Head of caudate nucleus (tissue), 42 donors: ENCODE measurements at places on chromosomes 5 and 9.
A peak's percentile ranks its signal among the peaks of the same experiment; 100 is the strongest.

- DNase-seq = no peak
These were observed 373.1 kb upstream of the WWC1 start for GRCh38 chr5:167918184-167918812.

DNA sequence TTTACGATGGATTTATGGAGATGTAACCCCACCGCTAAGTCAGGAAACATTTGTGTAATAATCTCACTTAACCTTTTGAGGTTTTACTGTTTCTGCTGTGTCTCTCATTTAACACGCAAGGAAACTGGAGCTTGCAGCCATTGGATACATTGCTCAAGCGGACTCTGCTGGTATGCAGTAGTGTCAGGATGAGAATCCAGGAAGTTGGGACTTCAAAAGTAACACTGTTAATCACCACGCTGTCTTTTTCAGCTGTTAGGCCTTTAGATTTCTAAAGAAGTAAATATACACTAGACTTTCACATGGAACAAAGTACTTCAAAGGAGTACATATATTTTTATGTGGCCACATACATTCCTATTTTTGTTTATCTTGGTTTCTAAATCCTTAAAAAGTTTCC is 114.7 kb downstream of the LPAR1 start:
- no peak for DNase-seq

DNA sequence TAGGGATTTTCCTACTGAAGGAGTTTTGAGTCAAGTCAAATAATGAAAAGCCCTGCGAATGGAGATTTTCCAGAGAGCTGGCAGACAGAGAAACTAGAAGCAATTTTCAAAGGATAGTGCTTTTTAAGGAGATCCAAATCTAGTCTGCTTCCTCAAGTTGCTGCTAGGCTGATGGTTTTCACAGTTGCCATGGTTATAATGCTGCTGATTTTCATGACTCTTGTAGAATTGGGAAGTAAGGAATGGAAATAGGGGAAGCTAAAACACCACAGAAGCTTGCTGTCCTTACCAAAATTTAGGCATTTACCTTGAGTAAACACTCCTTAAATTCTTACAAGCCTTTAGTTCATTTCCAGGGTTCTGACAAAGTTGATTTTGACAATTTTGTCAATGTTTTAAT is 30.1 kb upstream of the HAPLN1 start:
- DNase-seq = no peak

DNA sequence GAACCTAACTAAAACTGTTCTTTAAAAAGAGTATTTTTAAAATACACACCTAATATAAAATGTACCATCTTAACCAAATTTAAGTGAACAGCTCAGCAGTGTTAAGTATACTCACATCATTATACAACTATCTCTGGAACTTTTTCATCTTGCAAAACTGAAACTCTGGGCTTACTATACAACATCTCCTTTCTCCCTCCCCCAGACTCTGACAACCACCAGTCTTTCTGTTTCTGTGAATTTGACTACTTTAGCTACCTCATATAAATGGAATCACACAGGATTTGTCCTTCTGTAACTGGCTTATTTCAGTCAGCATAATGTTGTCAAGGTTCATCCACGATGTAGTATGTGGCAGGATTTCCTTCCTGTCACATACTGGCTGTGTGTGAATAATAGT is 93.5 kb downstream of the FOXD1 start:
- DNase-seq = no peak

DNA sequence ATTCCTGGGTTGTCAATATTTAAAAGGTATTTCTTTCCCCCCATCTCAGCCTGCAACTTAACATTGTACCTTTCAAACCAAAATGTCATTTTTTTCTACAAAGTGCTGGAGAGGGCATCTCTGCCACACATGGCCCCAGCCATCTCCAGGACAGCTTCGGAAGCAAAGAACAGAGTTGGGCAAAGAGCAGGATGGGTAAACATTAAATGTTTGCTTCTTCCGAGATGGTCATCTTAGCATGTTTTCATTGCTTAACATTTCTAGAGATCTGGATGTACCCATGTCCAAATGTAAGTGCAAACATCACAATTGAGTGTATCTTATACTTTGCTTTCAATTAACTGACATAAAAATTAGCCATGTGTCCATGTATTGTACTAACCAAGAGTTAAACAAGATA is 14.3 kb upstream of the F2RL2 start:
- DNase-seq = no peak

- peak; percentile 24 for DNase-seq
These were observed 238.6 kb upstream of the ACTBL2 start for GRCh38 chr5:57721226-57721625.

- DNase-seq = no peak
These were observed 127.2 kb downstream of the TLE4 start for GRCh38 chr9:79698967-79699366.

- no peak for DNase-seq
These were observed 894 bp downstream of the FST start for GRCh38 chr5:53481159-53481886.

GRCh38 chr9:132791699-132792240 is 86.3 kb downstream of the AK8 start:
- DNase-seq = no peak

DNA sequence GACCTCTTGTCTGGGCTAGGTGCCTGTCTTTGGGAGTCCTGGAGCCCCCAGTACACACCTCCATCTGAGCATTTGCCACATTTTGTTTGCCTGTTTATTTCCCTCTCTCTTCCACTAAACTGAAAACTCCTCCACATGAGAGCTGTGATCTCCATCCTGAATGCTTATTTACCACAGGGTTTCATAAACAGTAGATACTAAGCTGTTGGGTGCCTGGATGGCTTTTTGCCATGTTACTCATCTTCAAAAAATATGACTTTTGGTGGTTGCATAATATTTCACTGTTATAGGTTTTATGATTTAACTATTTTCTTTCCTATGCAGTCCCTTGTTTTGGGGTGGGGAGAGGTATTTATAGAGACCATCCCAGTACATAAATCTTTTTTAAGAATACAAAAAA is 99.6 kb downstream of the APBA1 start:
- no peak for DNase-seq

GRCh38 chr5:170986598-170986997 is 124.8 kb downstream of the RANBP17 start:
- no peak for DNase-seq
